Gastrocnemius medialis (tissue), 4 donors: ENCODE measurements at places on chromosomes 6 and 20. TPM values are rescaled to one million over a fixed set of nuclear protein-coding genes. Genes with fewer than 3 reads are reported as not detected.

- H3K27me3 ChIP-seq, result peaks cover 47% of the 10 kb centered on the region
- no peak overlapping the region for H3K27ac ChIP-seq
- no peaks in the 10 kb centered on the region for H3K36me3 ChIP-seq
- H3K4me1 ChIP-seq, result peaks cover 4% of the 10 kb centered on the region
- no peak overlapping the region for H3K4me3 ChIP-seq
These were observed 35.3 kb downstream of the YTHDF1 start for GRCh38 chr20:63180569-63181185.

Gene ITPR3
- total RNA-seq, result 1.9 TPM

GRCh38 chr6:168950858-168951214 is 302.8 kb downstream of the THBS2 start:
- H3K36me3 ChIP-seq, result no peaks in the 10 kb centered on the region
- peaks cover 4% of the 10 kb centered on the region for H3K27me3 ChIP-seq

DNA sequence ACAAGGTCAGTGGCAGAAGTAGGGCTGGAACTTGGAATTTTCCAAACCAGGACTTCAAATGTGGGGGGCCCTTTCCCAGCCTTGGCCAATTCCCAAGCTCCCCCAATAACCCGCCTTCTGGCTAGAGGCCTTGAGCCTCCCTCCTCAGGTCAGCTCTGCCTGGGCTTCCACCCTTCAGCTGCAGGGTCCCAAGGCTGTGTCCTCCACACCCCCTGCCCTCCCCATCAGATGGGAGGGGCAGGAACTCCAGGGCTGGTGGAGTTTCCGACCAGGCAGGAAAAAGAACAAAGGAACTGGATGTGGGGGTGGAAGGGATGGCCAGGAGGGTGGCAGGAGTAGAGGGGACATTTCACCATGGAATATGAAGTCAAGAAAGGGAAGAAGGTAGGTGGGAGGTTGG is at the start of gene CCM2L:
TSS of gene CCM2L (plus strand) at position 338 of the 400 bp plus-strand sequence. CDS start at position 355, 17 bp downstream.
- H3K4me1 ChIP-seq, result no peaks in the 10 kb centered on the region
- DNase-seq, result no peak
- peak within 1 kb of the TSS; percentile 3 for H3K27ac ChIP-seq
- H3K27me3 ChIP-seq, result no peaks in the 10 kb centered on the region
- peak within 1 kb of the TSS; percentile 21 for H3K4me3 ChIP-seq

GRCh38 chr6:100731411-100731810 is 149.7 kb downstream of the ASCC3 start:
- no peak for DNase-seq
- no peaks in the 10 kb centered on the region for H3K36me3 ChIP-seq
- no peak overlapping the region for H3K4me3 ChIP-seq
- H3K27me3 ChIP-seq, result no peaks in the 10 kb centered on the region
- no peak overlapping the region for H3K27ac ChIP-seq
- H3K4me1 ChIP-seq, result no peaks in the 10 kb centered on the region

- H3K27me3 ChIP-seq, result no peaks in the 10 kb centered on the region
- no peak overlapping the region for H3K27ac ChIP-seq
These were observed 236.1 kb downstream of the PACRG start for GRCh38 chr6:162963861-162964260.

Gene ETV7
- total RNA-seq, result not detected

Gene DTD1
- total RNA-seq, result 26.7 TPM

DNA sequence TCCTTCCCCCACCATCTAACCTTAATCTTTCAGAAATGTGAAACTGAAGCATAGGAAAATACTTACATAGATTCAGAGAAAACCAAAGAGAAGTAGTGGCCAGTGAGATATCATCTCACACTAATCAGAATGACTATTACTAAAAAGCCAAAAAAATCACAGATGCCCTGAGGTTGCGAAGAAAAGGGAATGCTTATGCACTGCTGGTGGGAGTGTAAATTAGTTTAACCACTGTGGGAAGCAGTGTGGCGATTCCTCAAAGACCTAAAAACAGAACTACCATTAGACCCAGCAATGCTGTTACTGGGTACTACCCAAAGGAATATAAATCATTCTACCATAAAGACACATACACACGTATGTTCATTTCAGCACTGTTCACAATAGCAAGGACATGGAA is 9.2 kb upstream of the PREX1 start:
- H3K4me3 ChIP-seq, result no peak overlapping the region
- no peaks in the 10 kb centered on the region for H3K4me1 ChIP-seq
- no peaks in the 10 kb centered on the region for H3K36me3 ChIP-seq
- DNase-seq, result no peak

Gene ATXN1
- 31.5 TPM for total RNA-seq

Gene PDYN
- not detected for total RNA-seq

DNA sequence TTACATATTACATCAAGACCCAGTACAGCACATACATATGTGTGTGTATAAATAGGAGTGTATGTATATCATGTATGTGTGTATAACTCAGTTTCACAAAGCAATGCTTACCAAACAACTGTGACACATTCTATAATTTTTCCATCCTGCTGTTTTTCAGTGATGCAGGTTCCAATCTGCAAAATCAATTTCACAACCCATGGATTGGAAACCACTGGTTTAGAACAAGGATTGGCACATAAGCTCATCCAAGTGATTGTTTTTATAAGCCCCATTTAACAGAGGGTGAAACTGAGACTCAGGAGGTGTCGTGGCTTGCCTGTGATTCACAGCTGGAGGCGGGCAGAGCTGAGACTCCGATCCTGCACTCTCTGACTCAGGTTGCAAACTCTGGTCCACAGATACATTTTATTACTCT is 158.2 kb downstream of the ZMYND8 start:
- no peak for DNase-seq
- H3K4me3 ChIP-seq, result no peak overlapping the region
- H3K4me1 ChIP-seq, result no peaks in the 10 kb centered on the region
- H3K27me3 ChIP-seq, result no peaks in the 10 kb centered on the region
- H3K27ac ChIP-seq, result no peak overlapping the region

GRCh38 chr6:53359843-53360092 is 11.0 kb upstream of the ELOVL5 start:
- no peak for DNase-seq
- peaks cover 4% of the 10 kb centered on the region for H3K4me1 ChIP-seq
- H3K27ac ChIP-seq, result peak overlapping the region; percentile 80
- H3K36me3 ChIP-seq, result no peaks in the 10 kb centered on the region
- H3K27me3 ChIP-seq, result no peaks in the 10 kb centered on the region

GRCh38 chr6:78483553-78484197 is 383.7 kb upstream of the IRAK1BP1 start:
- no peak for DNase-seq
- no peak overlapping the region for H3K27ac ChIP-seq
- H3K4me3 ChIP-seq, result no peak overlapping the region
- H3K36me3 ChIP-seq, result no peaks in the 10 kb centered on the region

- H3K36me3 ChIP-seq, result no peaks in the 10 kb centered on the region
- no peak for DNase-seq
- H3K27ac ChIP-seq, result no peak overlapping the region
- H3K27me3 ChIP-seq, result no peaks in the 10 kb centered on the region
- H3K4me3 ChIP-seq, result no peak overlapping the region
These were observed 123.4 kb upstream of the TFAP2D start for GRCh38 chr6:50589751-50590470.

DNA sequence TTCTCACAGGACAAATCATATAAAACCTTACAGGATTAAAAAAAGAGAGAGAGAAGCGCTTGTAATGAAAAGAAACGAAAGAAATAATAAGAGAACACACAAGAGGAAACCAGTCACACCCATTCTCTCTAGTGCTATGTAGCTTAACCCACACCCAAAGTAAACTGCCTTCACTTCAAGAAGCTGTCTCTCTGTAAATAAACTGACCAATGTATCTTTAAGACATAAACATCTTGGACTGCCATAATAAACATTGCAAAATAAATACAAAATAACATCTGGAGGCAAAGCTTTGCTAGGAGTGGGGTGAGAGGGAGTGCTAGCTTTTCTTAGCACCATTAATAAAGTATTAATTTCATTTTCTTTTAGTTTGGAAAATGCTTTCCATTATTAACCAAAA is 61.6 kb upstream of the RNF146 start:
- H3K4me3 ChIP-seq, result no peak overlapping the region
- H3K27me3 ChIP-seq, result no peaks in the 10 kb centered on the region
- H3K36me3 ChIP-seq, result no peaks in the 10 kb centered on the region
- DNase-seq, result no peak

- no peaks in the 10 kb centered on the region for H3K4me1 ChIP-seq
- no peaks in the 10 kb centered on the region for H3K27me3 ChIP-seq
- DNase-seq, result no peak
- H3K36me3 ChIP-seq, result no peaks in the 10 kb centered on the region
These were observed 1068.7 kb upstream of the FLRT3 start for GRCh38 chr20:15406072-15406471.

GRCh38 chr20:5155404-5155803 is 28.6 kb downstream of the CDS2 start:
- no peak for DNase-seq
- peaks cover 73% of the 10 kb centered on the region for H3K4me1 ChIP-seq
- peak overlapping the region; percentile 86 for H3K27ac ChIP-seq
- no peaks in the 10 kb centered on the region for H3K36me3 ChIP-seq
- no peak overlapping the region for H3K4me3 ChIP-seq

Gene CARMIL1
- 2.1 TPM for total RNA-seq

DNA sequence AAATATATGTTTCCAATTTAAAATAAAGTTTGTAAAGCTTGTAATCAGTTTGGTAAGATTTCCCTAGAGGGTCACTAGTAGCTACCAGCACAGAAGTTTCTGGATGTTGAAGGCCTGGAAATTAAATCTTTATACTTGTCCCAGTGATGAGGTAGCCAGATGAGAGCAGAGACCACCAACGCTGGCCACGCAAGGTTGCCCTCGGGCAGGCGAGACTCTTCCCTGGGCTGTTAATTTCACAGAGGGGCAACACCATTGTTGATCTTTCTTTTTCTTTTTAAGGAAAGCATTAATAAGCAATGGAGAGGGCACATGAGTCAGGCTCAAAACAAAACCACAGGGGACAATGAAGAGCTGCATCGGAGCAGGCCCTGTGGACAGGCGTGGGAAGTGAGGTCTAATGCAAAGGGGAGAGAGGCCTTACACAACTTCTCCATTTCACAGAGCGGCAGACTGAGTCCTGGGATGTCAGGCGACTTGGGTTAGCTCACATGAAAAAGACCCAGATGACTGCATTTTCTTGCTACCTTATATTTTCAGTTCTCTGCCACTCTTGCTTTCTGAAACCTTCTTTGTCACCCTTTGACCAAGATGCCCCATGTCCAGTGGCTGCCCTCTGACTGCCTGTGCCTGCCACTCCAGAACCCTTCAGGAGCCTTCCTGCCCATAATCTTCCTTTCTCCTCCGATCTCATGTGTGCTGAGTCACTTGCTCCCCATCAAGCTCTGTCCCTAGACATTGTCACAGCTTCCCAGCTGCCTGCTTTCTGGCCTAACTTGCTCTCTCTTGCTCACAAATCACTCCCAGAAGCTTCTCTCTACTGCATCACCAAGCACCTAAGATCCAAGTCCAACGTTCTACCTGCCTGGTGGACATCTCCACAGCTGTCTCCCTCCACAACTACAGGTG is 107.7 kb upstream of the CDYL start:
- H3K4me1 ChIP-seq, result peaks cover 10% of the 10 kb centered on the region
- no peak overlapping the region for H3K27ac ChIP-seq
- no peak overlapping the region for H3K4me3 ChIP-seq
- H3K36me3 ChIP-seq, result no peaks in the 10 kb centered on the region

Gene SMIM26
- total RNA-seq, result 242 TPM

GRCh38 chr6:84263557-84263956 is 36.1 kb upstream of the CEP162 start:
- H3K27ac ChIP-seq, result no peak overlapping the region
- H3K36me3 ChIP-seq, result no peaks in the 10 kb centered on the region
- no peaks in the 10 kb centered on the region for H3K4me1 ChIP-seq
- no peaks in the 10 kb centered on the region for H3K27me3 ChIP-seq

Gene SLC4A11
- 2.0 TPM for total RNA-seq

Gene NRSN1
- not detected for total RNA-seq

Gene PTCRA
- total RNA-seq, result not detected

GRCh38 chr6:93416571-93417420 is 2.6 kb downstream of the EPHA7 start:
- no peak for DNase-seq
- H3K27me3 ChIP-seq, result peaks cover 81% of the 10 kb centered on the region
- H3K27ac ChIP-seq, result no peak overlapping the region

GRCh38 chr6:144728804-144729203 is 443.7 kb downstream of the UTRN start:
- DNase-seq, result no peak
- H3K4me3 ChIP-seq, result no peak overlapping the region
- H3K27me3 ChIP-seq, result no peaks in the 10 kb centered on the region
- peaks cover 11% of the 10 kb centered on the region for H3K36me3 ChIP-seq
- H3K27ac ChIP-seq, result no peak overlapping the region

Gene C6orf58
- not detected for total RNA-seq

- no peaks in the 10 kb centered on the region for H3K27me3 ChIP-seq
- H3K4me3 ChIP-seq, result no peak overlapping the region
- DNase-seq, result no peak
- H3K27ac ChIP-seq, result peak overlapping the region; percentile 80
These were observed 15.1 kb downstream of the PKIG start for GRCh38 chr20:44597516-44597915.

- DNase-seq, result no peak
- no peaks in the 10 kb centered on the region for H3K36me3 ChIP-seq
- no peaks in the 10 kb centered on the region for H3K27me3 ChIP-seq
- H3K4me3 ChIP-seq, result peak overlapping the region; percentile 75
These were observed 24.5 kb downstream of the HLA-F start for GRCh38 chr6:29747688-29748250.

- H3K4me3 ChIP-seq, result no peak overlapping the region
- no peaks in the 10 kb centered on the region for H3K36me3 ChIP-seq
- no peaks in the 10 kb centered on the region for H3K27me3 ChIP-seq
- no peak overlapping the region for H3K27ac ChIP-seq
- peaks cover 4% of the 10 kb centered on the region for H3K4me1 ChIP-seq
These were observed 3.7 kb downstream of the GDF5 start for GRCh38 chr20:35434085-35435005.

Gene MDFI
- 0.26 TPM for total RNA-seq

GRCh38 chr6:134854366-134854765 is 95.5 kb downstream of the ALDH8A1 start:
- H3K4me3 ChIP-seq, result no peak overlapping the region
- no peak for DNase-seq
- no peak overlapping the region for H3K27ac ChIP-seq
- no peaks in the 10 kb centered on the region for H3K36me3 ChIP-seq
- no peaks in the 10 kb centered on the region for H3K27me3 ChIP-seq

DNA sequence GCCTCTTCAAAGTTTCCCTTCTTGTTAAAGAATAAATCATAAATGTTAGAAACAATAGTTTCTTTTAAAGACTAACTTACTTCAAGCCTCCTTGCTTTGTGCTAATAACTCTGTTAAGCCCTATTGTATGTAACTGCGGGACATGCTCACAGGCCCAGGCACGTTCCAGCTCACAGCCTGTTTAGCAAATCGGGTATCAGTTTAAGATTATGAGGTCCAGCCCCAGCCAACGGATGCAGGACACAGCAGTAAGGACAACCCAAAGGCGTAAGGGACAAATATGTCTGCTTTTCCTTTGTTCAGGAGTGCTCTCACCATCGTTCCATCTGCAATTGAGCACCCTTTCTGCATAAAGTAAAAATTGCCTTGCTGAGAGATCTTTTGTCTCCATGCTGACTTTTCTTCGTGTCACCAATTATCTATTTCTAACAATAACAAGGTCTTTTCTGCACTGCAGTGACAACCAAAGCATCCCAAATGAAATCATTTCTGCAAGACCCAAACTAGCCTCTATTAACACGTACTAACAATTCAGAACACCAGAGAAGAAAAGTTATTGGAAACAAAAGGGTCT is 1.4 kb downstream of the C6orf52 start:
- H3K27me3 ChIP-seq, result no peaks in the 10 kb centered on the region
- no peak overlapping the region for H3K4me3 ChIP-seq
- H3K36me3 ChIP-seq, result no peaks in the 10 kb centered on the region
- H3K4me1 ChIP-seq, result peaks cover 30% of the 10 kb centered on the region

Gene RPS21
- total RNA-seq, result 3,080 TPM

Gene SLC22A16
- not detected for total RNA-seq
